T1000 (cell line): ENCODE measurements at places on chromosomes 6 and 20.

- no peak for DNase-seq
These were observed 37.4 kb downstream of the IL22RA2 start for GRCh38 chr6:137136065-137136464.

GRCh38 chr20:57693002-57693582 is 16.7 kb downstream of the PMEPA1 start:
- DNase-seq = no peak

GRCh38 chr6:11514672-11515071 is 22.9 kb upstream of the TMEM170B start:
- DNase-seq = no peak

GRCh38 chr20:4344670-4345069 is 329.3 kb upstream of the RNF24 start:
- DNase-seq = no peak
